ENCODE measurements at places on chromosomes 7 and 10. TPM values are rescaled to one million over a fixed set of nuclear protein-coding genes. Genes with fewer than 3 reads are reported as not detected.

DNA sequence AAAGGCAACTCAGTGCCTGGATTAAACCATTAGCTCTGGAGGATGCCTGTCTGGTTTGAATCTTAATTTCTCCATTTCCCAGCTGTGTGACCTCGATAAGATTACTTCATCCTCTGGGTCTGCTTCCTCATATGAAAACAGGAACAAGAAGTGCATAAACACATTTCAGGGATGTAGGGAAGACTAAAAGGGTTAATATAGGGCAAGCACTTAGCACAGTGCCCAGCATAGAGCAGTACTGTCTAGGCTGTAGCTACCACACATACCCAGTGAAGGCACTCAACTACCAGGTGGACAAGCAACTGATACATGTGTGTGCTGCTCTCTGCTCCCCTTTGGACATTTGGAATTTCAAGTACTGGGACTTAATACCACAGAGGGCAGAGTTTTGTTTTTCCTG is 85.4 kb downstream of the KCNMA1 start:
- no peaks in the 10 kb centered on the region for H3K4me1 ChIP-seq
- no peak overlapping the region for H3K27ac ChIP-seq
- no peaks in the 10 kb centered on the region for H3K36me3 ChIP-seq
- H3K27me3 ChIP-seq = no peaks in the 10 kb centered on the region

GRCh38 chr10:124688889-124689670 is 55.1 kb downstream of the FAM53B start:
- H3K27me3 ChIP-seq = no peaks in the 10 kb centered on the region
- H3K4me1 ChIP-seq = no peaks in the 10 kb centered on the region
- H3K27ac ChIP-seq = no peak overlapping the region
- DNase-seq = no peak

DNA sequence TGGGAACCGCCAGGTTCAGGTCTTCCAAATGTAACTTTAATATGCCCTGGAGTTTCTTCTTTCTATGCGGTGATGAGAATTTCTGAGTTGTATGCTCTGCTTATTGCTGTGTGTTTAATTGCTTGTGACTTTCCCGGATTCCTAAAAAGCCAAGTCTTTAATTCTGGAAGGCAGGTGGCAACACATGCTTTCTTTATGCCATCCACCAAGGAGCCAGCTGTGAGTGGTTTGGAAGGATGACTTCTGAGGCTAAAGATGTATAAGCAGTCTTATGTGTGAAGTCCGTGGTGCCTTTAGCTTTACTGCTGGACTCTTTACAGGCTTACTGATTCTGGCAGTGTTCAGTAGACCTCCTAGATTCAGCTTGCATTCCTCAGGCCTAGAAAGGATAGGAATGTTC is 3.1 kb downstream of the SDK1 start:
- H3K4me3 ChIP-seq = no peak overlapping the region
- no peak for DNase-seq
- no peaks in the 10 kb centered on the region for H3K36me3 ChIP-seq
- H3K27me3 ChIP-seq = no peaks in the 10 kb centered on the region
- no peak overlapping the region for H3K27ac ChIP-seq
- peaks cover 3% of the 10 kb centered on the region for H3K4me1 ChIP-seq

DNA sequence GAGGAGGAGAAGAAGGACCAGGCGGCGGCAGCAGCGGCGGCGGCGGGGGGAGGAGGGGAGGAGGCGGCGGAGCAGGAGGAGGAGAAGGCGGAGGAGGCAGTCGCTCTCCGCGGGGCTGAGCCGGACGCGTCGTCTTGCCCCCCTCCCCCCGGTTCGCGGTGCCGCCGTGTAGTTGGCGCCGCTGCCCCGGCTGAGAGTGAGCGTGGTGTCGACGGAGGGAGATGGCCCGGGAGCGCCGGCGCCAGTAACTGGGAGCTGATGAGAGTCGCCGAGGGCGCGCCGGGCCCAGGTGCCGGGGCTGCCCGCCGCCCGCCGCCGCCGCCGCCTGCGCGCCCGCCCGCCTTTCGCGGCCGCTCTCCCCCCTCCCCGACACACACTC is 257 bp downstream of the WAC start:
- no peaks in the 10 kb centered on the region for H3K4me1 ChIP-seq
- H3K36me3 ChIP-seq = peaks cover 12% of the 10 kb centered on the region
- no peak for DNase-seq
- no peaks in the 10 kb centered on the region for H3K27me3 ChIP-seq
- peak overlapping the region; percentile 74 for H3K4me3 ChIP-seq
- H3K27ac ChIP-seq = peak overlapping the region; percentile 99

DNA sequence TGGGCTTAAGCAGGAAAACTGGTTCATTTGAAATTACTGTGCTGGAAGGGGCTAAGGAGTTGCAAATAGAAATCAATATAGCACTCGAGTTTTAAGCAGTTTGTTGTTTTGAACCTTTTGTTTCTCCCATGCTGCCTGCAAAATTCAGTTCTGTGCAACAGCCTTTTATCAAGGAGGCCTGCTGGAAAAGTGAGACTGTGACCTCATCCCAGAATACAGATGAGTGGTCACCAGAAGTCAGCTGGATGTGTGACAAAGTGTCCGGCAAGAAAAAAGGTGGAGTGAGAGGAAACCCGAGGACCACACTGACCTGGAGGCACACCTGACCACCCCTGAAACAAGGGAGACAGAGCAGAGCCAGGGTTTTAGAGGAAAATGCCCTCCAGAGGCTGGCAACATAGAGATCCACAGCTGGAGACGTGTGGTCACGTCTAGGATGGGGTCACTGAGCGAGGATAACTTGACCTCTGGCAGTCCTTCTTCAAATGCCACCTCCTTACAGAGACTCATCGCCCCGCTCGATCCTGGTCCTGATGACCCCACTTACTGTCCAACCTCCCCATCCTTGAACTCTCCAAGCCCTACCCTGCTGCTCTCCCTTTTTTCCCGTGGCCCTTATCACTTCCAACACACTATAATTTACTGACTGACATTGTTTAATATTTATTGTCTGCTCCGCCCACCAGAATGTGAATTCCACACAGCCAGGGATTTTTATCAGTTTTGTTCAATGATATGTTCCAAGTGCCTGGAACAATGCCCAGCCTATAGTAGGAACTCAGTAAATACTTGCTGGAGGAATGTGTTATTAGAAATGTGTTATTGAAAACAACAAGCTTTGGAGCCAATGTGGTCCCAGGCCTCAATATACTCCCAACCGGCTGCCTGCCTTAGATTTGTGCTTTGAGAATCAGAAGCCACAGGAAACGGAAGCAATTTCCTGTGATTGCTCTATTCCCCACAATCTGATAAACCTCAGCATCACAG is 243.8 kb downstream of the GLI3 start:
- H3K27ac ChIP-seq = no peak overlapping the region
- DNase-seq = no peak
- H3K36me3 ChIP-seq = no peaks in the 10 kb centered on the region
- H3K27me3 ChIP-seq = no peaks in the 10 kb centered on the region

DNA sequence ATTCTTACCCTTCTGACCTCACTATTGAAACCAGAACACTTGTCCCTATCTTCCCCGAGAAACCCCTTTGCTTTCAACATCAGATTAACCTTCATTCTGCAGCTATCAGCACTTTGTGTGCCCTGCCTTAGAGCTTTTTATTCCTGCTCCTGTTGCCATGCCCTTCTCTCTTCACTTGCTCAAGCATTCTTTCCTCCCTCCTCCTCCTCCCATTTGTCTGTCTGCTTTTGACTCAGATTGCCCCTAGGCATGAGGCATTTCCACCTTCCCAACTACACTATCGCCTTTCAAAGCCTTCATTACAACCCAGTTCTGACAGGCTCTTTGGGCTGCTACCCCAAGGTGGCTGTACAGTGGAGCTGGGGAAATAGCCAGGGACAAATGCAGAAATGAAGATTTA is 143.3 kb downstream of the SLC25A13 start:
- DNase-seq = no peak
- H3K36me3 ChIP-seq = no peaks in the 10 kb centered on the region
- no peak overlapping the region for H3K4me3 ChIP-seq
- H3K4me1 ChIP-seq = no peaks in the 10 kb centered on the region

GRCh38 chr7:143909863-143910262 is 7.9 kb upstream of the TCAF1 start:
- H3K4me1 ChIP-seq = peaks cover 4% of the 10 kb centered on the region
- no peak overlapping the region for H3K27ac ChIP-seq
- H3K36me3 ChIP-seq = no peaks in the 10 kb centered on the region
- DNase-seq = no peak
- H3K27me3 ChIP-seq = no peaks in the 10 kb centered on the region

HYAL4 gene
- not detected for total RNA-seq

AKR1B15 gene
- 0.47 TPM for total RNA-seq

HTR5A gene
- total RNA-seq = not detected
